ENCODE measurements at places on chromosomes 2 and 18.
A peak's percentile ranks its signal among the peaks of the same experiment; 100 is the strongest.

- no peak for DNase-seq
Measured at GRCh38 chr2:24945907-24946306, 25.8 kb downstream of the DNAJC27 start.

- DNase-seq = no peak
Measured at GRCh38 chr2:75565472-75566462, 5.0 kb upstream of the EVA1A start.

GRCh38 chr2:29309090-29310029 lies 194.1 kb downstream of the CLIP4 start:
- DNase-seq = no peak

GRCh38 chr18:4586731-4587130 lies 131.6 kb upstream of the DLGAP1 start:
- DNase-seq = no peak

DNA sequence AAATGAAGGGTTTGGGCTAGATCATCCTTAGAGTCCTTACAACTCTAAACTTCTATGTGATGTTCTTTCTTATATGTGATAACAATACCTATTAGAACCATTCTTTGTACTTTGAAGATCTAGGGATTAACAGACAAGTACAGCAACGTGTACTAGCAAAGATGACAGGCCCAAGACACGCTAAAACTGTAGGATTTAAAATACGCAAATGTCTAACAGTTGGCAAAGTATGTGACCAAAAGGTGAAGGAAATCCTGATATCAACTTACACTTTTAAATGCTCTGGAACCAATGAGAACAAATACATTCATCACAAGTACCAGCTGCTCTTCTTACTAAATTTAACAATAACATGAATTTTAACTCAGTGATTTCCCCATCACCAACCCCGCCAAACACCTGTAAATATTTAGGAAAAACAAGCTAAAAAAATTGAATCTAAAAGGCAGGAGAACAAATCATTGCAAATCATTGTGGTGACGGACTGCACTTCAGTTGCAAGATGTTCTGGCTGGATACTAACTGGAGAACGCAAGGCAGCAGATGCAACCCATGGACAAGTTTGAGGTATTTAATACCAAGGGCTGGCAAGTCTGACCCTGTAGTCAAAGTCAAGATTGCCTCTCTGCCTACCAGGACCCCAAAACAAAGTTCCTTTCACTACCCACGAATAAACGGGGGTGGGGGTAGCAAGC lies 1.4 kb downstream of the ANKRD44 start:
- no peak for DNase-seq

GRCh38 chr2:86068136-86068588 lies 37.5 kb downstream of the POLR1A start:
- DNase-seq = peak; percentile 21

DNA sequence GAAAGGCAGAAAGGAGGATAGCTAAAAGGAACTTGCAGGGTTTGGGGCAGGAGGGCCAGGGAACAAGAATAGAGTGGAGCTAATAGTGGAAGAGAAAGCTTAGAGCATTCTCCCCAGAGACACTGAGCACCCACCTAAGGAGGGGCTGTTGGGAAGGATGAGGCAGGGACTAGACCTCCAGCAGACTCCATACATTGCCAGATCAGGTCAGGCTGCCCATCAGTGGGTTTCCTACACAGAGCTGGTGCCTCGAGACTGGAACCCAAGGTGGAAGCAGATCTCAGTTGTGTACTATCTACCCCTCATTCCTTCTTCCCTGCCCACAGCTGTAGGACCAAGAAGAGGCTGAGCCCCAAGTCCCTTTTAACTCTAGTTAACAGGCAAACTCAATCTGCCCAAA lies 148.5 kb downstream of the ZFP36L2 start:
- DNase-seq = no peak

DNA sequence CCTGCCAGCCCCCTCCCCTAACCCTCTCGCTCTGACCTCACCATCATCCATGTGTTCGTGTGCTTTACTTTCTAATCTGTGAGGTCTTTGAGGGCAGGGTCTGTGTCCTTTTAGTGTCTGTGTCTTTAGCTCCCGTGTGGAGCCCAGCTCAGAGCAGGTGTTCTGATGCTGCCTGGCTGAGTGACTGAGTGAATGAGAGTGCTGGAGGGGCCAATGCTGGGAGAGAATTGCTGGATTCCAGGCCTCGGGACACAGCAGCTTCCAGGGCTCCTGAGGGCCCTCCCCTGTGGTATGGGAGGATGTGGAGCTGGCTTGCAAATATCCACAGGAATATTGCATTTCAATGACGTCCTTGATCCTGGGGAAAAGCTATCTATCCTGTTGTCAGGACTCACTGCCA lies 160.6 kb downstream of the ANKRD30B start:
- DNase-seq = no peak

DNA sequence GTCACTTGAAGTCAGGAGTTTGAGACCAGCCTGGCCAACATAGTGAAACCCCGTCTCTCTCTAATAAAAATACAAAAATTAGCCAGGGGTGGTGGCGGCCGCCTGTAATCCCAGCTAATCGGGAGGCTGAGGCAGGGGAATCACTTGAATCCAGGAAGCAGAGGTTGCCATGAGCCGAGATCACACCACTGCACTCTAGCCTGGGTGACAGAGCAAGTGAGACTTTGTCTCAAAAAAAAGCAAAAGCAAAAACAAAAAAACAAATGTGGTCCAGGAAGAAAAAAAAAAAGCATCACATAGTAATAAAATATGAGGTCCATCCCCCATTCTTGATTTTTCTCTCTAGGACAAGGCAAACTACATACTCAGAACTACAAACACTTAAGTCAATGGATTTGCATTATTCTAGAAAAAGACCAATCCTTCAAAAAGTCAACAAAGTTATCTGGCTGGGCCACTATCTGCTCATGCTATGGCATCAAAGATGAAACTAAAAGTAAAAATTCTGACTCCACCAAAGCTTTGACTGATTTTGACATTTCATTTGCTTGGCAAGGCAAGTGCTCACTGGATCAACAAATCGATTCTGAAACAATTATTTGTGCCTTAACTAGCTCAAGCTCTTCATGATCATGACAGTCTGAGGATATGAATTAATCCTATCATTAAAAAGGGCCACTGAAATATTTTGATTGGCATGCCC lies 28.4 kb downstream of the MEX3C start:
- no peak for DNase-seq

DNA sequence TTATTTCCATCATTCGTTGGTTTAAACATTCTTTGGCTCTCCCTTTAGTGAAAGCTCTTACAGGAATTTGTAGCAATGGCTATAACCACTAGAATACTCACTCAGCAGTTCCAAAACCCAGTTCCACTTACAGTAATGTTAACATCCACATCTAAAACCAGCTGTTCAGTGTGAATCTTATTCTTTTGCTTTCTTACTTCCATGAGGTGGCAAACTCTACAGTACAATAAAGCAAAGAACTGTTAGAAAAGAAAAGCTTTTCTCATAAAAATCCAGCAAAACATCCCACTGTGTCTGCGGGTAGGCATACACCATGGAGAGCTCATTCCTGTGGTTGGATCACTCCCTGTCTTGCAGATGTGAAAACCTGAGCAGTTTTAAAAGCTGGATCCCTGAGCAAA lies 147.1 kb downstream of the ARHGAP28 start:
- DNase-seq = no peak

DNA sequence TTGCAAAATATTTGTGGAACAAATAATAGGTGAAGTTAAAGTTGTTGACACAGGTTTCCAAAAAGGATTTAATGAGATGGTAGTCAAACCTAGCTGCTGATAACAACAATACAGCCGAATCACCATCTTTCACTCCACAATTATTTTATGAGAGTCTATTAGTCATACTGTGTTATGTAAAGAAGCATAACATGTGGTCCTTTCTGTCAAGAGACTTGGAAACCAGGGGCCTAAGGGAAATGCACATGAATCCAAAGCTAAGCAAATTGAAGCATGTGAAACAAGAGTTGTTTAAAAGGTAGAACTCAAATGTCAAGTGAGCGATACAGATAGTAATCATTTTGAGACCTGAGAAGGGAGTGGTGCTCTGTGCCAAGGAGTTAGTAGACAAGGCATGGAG lies 16.0 kb downstream of the CD28 start:
- no peak for DNase-seq

DNA sequence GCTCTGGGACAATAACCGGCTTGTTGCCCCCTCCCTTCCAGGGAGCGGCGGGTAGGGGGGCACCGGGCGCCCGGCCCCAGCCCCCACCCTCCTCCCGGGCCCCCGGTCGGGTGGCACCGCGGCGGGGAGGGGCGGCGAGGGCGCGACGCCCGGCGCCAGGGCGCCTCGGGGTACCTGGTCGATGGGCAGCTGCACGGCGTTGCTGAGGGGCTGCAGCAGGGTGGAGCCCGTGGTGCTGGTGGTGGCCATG lies 193 bp downstream of the MBOAT2 start:
- no peak for DNase-seq

- DNase-seq = no peak
Measured at GRCh38 chr2:25286723-25287483, 54.8 kb downstream of the DNMT3A start.

- DNase-seq = no peak
Measured at GRCh38 chr18:22514655-22515054, 96.9 kb upstream of the CTAGE1 start.

GRCh38 chr2:63676135-63676534 lies 87.4 kb downstream of the MDH1 start:
- no peak for DNase-seq

GRCh38 chr2:99680946-99681345 lies 191.1 kb upstream of the REV1 start:
- no peak for DNase-seq

- DNase-seq = no peak
Measured at GRCh38 chr2:9332136-9332852, 91.0 kb downstream of the ITGB1BP1 start.

DNA sequence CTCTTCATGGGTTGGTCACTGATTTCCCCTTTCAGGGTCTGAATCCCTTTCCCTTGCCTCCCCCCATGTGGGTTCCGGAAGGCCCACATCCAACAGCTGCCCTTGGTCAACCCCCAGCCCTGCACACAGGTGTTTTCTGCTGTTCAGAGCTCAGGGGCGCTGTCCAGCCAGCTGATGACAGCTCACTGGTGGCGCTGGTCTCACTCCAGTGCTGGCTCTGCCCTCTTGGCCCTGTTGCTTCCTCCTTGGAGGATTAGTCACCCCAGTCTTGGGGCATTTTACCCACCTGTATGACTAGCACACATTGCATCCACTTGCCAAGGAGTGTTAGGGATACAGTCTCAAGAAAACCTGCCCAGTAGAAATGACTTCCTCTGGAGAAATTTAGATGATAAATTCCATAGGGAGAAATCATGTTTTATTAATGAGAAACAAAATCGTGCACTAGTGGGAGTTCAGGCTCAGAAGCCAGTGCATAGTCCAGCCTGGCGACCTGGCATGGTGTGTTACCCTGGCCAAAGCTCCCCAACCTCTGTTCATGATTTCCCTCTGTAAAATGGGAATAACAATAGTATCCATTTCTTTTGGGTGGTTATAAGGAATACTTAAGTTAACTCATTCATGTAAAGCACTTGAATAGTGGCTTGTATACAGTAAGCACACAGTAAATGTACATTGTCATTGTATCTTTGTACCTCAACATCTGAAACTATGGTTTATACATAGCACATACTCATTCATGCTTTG lies 21.6 kb downstream of the CRIM1 start:
- DNase-seq = no peak

DNA sequence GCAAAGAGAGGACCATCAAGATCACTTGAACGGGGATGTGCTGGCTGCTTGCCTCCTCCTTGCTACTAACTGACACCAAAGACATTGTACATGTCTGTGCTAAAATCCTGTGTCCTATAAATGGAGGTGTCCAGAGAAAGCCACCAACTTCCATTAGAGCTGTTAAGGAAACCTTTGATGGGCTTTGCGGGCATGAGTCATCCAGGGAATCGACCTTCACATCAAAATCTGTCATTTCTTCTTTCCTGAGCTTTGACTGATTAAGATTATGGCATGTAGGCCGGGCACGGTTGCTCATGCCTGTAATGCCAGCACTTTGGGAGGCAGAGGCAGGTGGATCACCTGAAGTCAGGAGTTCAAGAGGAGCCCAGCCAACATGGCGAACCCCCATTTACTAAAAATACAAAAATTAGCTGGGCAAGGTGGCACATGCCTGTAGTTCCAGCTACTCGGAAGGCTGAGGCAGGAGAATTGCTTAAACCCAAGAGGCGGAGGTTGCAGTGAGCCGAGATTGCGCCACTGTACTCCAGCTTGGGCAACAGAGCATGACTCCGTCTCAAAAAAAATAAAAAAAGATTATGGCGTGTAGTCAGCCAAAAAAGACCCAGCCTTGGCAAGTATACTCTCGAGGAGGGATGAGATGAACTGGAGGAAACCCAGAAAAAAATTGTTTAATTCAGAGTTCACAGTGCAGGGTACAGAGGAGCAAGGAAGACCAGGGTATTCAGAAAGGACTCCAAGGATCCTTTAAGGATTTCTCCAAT lies 115.8 kb downstream of the CABLES1 start:
- DNase-seq = no peak

GRCh38 chr2:187431911-187432310 lies 16.1 kb downstream of the CALCRL start:
- no peak for DNase-seq

DNA sequence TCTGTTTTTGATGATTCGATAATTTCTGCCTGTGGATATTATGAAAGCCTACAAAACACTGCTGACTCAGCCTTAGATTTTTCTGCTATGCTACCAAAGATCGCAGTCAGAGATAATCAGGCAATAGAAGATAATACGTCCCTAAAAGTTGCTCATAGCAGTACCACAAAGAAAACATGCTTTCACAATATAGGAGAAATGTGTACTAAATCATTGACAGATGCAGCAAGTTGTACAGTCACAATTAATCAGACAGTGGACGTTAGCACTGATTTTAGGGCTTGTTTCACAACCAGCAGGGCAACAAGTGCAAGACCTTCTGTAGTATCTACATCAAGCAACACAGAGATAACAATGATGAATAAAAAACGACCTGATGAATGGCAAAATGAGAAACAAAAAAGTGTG lies 19.5 kb downstream of the RBM44 start:
- no peak for DNase-seq

GRCh38 chr18:1578505-1578904 lies 673.8 kb downstream of the ADCYAP1 start:
- no peak for DNase-seq

DNA sequence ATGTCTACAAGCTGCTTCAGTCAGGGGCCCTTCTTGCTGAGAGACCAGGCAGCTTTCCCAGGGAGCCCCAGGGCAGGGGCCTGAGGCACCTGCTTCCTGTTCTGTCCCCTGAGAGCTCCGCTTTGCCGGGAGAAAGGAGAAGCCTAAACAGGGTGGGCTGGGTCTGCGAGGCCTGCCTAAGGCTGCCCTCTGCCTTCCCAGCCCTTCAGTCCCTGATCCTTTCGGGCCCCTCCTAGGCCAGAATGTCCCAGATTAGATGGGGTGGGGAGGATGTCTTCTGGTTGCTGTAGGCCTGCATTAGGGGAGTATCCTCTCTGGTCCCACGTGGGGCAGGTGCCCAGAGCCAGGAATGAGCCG lies 72.4 kb downstream of the TGOLN2 start:
- no peak for DNase-seq
